Sigmoid colon (tissue), 7 donors: ENCODE measurements at places on chromosomes 16 and 17. TPM values are rescaled to one million over a fixed set of nuclear protein-coding genes. Genes with fewer than 3 reads are reported as not detected.
A peak's percentile ranks its signal among the peaks of the same experiment; 100 is the strongest.

DNA sequence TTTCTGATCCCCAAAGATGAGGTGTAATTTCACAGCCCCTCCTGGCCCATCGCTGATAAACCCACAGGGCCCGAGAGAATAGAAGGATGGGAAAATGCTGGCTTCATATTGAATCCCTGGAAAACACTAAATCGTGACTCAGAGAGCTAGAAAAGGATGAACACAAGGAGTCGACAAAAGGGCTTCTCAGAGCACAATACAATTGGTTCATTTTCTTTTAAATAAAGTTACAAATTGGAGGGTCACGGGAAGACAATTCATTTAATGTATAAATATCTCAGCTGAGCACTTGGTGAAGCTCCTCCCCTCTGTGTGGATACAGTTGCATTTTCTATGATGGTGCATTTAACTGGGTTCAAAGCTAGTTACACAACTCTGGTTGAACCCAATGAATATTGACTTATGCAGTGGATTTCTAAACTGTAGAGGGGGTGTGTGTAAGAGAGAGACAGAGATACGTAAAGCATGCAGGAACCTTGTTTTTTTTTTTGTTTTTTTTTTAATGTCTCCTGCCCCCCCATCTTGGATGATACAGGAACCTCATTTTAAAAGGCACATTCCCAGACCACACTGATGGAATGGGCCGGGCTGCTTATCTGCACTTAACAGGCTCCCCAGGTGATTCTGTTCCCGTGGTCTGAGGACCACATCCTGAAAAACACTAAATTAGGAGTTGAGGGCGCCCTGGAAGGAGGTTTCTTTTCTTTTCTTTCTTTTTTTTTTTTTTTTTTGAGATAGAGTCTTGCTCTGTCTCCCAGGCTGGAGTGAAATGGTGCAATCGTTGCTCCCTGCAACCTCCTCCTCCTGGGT is 14.1 kb downstream of the TTYH2 start:
- DNase-seq: no peak

GRCh38 chr17:27751622-27752490 is 48.5 kb downstream of the NOS2 start:
- DNase-seq: no peak

GRCh38 chr16:31268891-31269290 is 9.1 kb downstream of the ITGAM start:
- no peak for DNase-seq

Gene SOX15
- 2.5 TPM for total RNA-seq

GRCh38 chr17:82056729-82057621 is 5.3 kb downstream of the GPS1 start:
- no peak for DNase-seq

DNA sequence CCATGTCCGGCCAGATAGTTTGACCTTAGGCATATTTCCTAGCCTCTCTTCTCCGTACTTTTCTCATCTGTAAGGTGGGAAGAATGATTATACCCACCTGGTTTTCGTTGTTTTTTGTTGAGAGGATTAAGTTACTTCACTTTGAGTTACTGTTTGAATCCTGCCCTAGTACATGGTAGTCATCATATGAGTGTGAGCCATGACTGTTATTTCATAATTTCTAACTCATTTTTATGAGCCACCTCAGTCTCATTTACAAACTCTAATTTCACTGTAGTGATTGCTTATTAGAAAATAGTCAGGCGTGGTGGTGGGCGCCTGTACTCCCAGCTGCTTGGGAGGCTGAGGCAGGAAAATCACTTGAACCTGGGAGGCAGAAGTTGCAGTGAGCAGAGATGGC is 45.1 kb downstream of the YPEL2 start:
- DNase-seq: no peak

Gene RHBDF1
- 42.1 TPM for total RNA-seq

Gene SP6
- not detected for total RNA-seq

- no peak for DNase-seq
Measured at GRCh38 chr17:37361543-37361942, 14.2 kb upstream of the C17orf78 start.

Gene HCFC1R1
- total RNA-seq: 31.4 TPM

Gene TM4SF5
- not detected for total RNA-seq

DNA sequence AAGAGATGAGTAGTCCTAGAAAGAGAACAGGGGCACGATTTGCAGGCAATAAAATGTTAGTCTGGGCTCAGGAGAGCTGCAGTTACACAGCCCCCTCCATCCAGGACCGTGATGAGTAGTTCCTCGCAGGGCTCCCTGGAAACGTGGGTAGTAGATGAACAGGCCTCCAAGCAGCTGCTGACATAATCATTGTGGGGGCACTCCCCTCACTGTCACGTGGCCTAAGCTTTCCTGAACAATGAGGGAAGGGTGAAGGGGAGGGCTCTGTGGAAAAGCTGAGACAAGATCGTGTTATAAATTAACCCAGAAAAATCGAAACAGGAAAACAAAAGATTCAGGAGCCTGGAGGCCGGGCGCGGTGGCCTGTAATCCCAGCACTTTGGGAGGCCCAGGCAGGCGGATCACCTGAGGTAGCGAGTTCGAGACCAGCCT is 1.3 kb upstream of the PER1 start:
- peak; percentile 94 for DNase-seq

Gene GFER
- total RNA-seq: 20.1 TPM

DNA sequence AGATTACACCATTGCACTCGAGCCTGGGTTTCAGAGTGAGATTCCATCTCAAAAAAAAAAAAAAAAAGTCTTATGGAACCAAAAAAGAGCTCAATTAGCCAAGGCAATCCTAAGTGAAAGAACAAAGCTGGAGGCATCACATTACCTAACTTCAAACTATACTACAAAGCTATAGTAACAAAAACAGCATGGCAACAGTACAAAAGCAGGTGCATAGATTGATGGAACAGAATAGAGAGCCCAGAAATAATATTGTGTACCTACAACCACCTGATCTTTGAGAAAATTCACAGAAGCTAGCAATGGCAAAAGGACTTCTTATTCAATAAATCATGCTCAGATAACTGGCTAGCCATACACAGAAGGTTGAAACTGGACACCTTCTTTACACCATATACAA is 24.7 kb upstream of the CCL2 start:
- DNase-seq: no peak

Gene SLC5A11
- 0.14 TPM for total RNA-seq

DNA sequence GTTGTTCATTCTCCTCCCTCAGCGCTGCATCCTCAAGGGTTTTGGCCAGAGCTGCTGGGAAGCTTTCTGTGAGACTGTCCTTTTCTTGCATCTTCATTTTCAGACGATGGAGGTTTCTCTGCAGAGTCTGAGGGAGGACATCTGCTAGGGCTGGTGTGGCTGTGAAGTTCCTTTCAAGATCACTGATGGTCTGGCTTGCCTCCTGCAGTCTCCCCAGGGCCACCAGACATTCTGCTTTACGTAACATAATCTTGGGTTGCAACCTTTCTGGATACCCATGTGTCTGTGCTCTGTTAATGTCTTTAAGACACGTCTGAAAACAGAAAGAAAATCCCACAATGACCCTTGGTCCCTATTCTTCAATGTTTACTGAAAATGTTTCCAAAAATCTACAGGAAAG is 29.0 kb downstream of the SMYD4 start:
- DNase-seq: peak; percentile 27

- DNase-seq: no peak
Measured at GRCh38 chr17:39063681-39064069, 87.8 kb downstream of the PLXDC1 start.

DNA sequence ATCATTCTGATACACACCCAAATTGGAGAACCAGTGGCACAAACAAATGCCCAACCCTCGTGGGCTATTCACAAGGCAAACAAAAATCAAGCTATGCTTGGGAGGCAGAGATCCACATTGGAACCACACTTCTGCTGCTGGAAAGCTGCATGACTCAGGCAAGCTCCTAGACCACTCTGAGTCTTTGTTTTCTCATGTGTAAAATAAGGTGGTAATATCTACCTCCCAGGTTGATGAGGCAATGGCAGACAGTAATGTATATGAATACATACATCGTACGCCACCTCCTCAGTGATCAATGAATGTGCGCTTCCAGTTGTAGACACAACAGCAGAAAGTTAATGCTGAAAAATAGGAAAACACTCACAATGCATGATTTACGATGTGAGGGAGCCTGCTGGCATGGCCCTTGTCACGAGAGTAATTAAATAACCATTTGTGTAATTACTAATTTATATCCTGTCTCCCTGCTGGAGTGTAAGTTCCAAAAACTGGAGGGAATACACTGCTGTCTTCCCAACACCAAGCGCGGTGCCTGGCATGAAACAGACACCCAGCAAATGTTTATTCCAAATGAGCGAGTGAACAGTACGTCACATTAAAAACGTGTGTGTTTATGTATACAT is 69.9 kb upstream of the HSBP1 start:
- DNase-seq: no peak

Gene RCVRN
- 1.2 TPM for total RNA-seq
